Brain pericyte (primary cell): ENCODE measurements at places on chromosomes 7 and 10.

GRCh38 chr7:95104739-95105138 lies 197.3 kb downstream of the PPP1R9A start:
- DNase-seq = no peak

DNA sequence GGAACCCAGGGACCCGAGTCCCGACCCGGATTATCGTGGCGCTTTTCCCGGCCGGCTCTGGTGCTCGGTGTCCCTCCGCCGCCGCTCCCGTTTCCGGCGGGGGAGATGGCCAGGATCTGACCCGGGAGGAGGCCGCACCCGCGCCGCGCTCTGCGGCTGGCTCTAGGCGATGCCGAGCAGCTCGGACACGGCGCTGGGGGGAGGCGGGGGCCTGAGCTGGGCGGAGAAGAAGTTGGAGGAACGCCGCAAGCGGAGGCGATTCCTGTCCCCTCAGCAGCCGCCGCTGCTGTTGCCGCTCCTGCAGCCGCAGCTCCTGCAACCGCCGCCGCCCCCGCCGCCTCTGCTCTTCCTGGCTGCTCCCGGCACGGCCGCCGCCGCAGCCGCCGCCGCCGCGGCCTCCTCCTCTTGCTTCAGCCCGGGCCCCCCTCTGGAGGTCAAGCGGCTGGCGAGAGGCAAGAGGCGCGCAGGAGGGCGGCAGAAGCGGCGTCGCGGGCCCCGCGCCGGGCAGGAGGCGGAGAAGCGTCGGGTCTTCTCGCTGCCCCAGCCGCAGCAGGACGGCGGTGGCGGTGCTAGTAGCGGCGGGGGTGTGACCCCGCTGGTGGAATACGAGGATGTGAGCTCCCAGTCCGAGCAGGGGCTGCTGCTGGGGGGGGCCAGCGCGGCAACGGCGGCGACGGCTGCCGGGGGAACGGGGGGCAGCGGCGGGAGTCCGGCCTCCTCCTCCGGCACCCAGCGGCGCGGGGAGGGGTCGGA lies 593 bp downstream of the CDK13 start:
- DNase-seq = no peak

- no peak for DNase-seq
Measured at GRCh38 chr10:32981760-32982159, 23.7 kb upstream of the ITGB1 start.

- no peak for DNase-seq
Measured at GRCh38 chr7:42180806-42181205, 56.2 kb downstream of the GLI3 start.

- DNase-seq = no peak
Measured at GRCh38 chr7:45026984-45027773, 27.2 kb downstream of the CCM2 start.

GRCh38 chr7:81284576-81284975 lies 365.7 kb upstream of the SEMA3C start:
- no peak for DNase-seq

DNA sequence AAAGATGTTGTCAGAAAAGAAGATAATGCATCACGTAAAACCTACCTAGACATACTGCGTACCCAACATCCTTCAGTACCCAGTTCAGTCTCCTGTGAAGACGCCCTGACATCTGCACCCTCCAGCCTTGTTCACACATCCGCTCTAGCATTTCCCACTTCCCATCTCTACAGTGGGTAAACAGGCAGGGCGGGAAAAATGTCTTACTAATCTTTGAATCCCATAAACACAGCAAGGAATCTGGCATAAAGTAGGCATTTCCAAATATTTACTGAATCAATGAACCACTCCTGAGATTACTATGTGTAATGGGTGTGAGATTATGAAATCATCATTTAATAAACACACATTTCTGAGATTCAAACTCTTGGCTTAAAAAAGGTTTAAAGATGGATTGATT lies 132.8 kb downstream of the GLI3 start:
- DNase-seq = no peak

- no peak for DNase-seq
Measured at GRCh38 chr7:7261863-7262262, 79.5 kb downstream of the C1GALT1 start.

DNA sequence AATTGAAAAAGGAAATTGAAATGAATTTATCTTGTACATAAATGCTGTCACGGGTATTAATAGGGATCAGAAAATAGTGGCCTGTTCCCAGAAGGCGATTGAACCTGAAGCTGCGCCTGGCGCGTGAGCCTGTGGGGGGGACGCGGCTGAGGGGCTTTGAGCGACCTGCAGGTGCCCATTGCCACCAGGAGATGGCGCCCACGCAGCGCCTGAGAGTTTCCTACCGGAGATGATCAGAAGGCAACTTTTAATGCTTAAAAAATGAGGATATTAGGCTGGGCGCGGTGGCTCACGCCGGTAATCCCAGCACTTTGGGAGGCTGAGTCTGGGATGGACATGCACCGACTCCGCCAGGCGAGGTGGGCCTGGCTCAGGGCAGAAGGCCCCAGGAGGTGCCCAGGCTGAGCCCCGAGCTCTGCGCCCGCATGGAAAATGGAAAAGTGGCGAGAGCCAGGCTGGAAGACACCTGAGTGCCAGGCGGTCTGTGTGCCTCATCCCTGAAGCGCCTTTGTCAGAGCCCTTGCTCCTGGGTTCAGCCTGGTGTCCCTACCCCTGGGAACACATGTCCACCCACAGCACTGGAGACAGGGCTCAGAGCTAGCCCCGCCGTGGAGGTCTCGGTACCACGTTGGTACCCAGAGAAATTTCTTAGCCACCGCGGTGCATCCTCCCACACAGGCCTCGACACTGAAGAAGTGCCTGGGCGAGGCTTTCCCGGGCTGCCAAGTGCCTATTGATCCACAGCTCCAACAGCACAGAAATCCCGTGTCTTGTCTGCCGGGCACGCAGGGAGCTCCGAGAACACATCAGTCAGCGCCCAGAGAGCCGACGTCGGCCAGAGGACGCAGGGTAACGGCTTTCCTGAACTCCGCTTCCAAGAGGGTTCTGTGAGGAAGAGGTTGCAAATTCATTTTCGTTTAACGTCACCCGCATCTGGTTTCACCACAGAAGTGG lies 117.4 kb downstream of the INPP5A start:
- no peak for DNase-seq

GRCh38 chr7:17269341-17270221 lies 28.9 kb upstream of the AHR start:
- no peak for DNase-seq

- DNase-seq = no peak
Measured at GRCh38 chr7:1342090-1342640, 109.5 kb downstream of the UNCX start.

DNA sequence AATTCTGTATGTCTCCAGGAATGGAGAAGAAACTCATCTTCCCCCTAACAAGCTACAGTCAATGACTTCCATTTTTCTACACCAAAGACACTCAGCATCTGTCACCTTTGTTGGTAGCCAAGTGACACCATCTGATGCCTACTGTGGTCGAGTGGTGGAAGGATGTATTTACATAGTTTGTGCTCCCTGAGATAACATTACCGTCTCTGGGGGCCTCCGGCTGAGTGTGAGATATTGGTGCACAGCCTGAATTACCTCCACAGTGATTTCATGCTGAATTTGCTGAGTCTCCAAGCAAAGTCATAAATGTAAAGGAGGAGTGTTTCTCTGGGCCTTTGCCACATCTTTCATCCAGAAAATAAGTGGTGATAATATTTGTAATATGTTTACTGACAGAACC lies 114.0 kb downstream of the GRID1 start:
- no peak for DNase-seq

DNA sequence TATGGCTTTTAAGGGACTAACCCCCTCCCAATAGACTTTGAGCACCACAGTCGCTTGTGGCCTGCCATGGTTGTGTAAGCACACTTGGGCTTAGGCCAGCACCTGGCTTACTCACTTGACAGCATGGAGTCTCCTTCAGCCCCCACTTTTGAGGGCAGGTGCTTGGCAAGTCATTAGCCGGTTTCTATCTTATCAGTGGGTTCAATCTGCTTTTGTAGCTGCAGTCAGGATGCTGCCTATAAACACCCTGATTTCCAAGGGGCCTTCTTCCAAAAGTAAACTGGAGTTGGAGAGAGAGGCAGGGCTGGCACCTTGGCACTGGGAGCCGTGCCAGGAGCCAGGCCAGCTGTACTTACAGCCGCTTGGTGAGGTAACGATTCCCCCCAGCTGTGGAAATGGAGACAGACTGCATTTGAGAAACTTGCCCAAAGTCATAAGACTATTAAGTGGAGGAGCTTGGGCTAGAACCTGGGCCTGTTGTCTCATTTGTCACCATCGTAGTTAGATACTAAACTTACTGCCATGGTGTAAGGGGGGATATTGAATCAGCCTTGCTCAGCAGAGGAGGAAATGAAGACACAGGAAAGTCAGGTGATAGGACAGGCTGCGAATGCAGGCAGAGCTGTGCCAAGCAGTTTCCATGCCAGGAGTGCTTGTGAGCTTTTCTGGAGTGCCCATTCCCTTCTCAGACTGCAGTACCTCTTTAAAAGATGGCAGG lies 92.2 kb upstream of the EFCAB10 start:
- no peak for DNase-seq

DNA sequence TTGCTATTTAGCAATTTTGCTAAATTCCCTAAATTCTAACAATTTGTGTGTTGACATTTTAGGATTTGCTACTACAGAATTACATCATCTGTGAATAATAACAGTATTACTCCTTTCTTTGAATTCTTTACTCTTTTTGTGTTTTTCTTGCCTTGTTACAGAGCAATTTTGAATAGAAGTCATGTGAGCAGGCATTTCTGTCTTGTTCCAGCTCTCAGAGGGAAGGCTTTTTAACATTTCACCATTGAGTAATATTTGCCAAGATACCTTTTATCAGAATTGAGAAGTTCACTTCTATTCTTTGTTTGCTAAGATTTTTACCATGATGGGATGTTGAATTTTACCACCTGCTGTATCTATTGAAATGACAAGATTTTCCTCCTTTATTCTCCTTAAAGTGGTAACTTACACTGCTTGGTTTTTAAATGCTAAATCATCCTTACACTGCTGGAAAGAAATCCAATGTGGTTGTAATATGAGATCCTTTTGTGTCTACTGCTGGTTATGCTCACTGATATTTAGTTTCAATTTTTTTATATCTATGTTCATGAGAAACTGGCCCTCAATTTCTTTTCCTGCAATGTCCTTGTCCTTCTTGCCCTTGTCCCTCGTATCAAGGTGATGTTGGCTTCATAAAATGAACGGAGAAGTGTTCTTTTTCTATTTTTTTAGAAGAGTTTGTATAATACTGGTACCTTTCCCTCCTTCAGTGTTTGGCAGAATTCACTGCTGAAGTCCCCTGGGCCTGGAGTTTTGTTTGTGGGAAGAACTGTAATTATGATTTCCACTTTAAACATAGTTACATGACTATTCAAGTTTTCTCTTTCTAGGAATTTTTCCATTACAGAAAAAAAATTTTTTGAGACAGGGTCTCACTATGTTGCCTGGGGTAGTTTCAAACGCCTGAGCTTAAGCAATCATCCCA lies 50.3 kb upstream of the ATP6V0A4 start:
- no peak for DNase-seq

DNA sequence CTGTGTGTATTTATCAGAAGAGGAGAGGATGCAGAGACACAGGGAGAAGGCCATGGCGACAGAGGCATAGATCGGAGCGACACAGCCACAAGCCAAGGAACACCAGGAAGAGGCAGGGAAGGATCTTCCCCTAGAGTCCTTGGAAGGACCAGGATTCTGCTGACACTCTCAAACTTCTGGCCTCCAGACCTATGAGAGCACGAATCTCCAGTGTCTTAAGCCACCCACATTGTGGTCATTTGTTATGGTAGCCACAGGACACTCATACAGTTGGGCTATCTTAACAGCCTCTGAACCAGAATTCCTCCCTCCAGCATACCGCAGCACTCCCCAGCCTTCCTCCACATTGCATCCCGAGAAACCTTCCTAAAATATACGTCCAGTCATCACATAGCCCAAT lies 367.0 kb upstream of the MGMT start:
- no peak for DNase-seq

- no peak for DNase-seq
Measured at GRCh38 chr10:44733501-44734488, 177.3 kb upstream of the TMEM72 start.

- DNase-seq = no peak
Measured at GRCh38 chr10:13003759-13004158, 2.2 kb upstream of the CCDC3 start.

GRCh38 chr10:122495406-122496340 lies 34.3 kb downstream of the HTRA1 start:
- no peak for DNase-seq

DNA sequence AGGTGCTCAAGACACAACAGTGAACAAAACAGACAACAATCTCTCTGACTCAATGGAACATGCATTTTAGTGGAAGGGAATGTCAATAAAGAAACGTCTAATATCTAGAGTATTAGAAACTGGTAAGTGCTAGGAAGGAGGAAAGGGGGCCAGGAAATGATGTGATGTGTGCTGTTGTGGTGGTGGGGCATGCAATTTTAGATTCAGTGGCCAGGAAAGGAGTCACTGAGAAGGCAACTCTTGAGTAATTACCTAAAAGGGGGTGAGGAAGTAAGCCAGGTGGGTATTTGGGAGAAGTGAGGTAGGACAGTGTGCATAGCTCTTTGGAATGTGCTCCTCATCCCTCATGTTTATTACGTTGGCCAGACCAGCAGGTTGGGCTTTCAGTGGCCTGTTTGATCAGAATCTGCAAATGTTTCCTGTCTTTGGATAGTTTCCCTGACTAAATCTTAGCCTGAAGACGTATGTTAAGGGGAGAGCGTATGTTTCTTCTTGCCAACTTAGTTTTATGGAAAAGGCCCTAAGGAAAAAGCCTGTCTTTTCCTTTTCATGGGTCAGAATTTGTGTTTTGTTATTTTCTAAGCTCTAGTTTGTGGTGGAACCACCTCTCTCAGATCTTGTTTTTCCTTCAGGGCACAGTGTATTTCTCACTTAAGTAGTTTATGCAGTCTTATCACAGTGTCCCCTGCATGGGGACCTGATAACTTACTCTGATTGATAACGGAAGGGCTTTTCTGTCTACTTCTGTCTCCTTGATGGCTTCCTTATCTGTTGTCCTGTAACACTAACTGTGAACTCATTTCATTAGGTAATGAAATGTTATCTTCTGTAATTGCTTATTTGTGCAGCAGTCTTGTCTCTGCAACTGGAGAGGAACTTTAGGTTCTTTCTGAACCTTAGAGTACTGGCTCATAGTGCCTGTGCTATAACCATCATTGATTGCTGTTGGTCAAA lies 203.7 kb downstream of the AUTS2 start:
- no peak for DNase-seq

GRCh38 chr10:118977022-118977599 lies 52.4 kb upstream of the NANOS1 start:
- no peak for DNase-seq

GRCh38 chr7:13532028-13532753 lies 457.3 kb downstream of the ETV1 start:
- DNase-seq = no peak

- DNase-seq = no peak
Measured at GRCh38 chr10:29356931-29357330, 68.1 kb downstream of the LYZL1 start.

- no peak for DNase-seq
Measured at GRCh38 chr7:11176985-11177555, 203.4 kb downstream of the PHF14 start.
